ENCODE measurements at places on chromosomes 1 and 21. TPM values are rescaled to one million over a fixed set of nuclear protein-coding genes. Genes with fewer than 3 reads are reported as not detected.

GRCh38 chr1:187947359-187947758, 1118.6 kb downstream of the PLA2G4A start:
- DNase-seq, result no peak

DNA sequence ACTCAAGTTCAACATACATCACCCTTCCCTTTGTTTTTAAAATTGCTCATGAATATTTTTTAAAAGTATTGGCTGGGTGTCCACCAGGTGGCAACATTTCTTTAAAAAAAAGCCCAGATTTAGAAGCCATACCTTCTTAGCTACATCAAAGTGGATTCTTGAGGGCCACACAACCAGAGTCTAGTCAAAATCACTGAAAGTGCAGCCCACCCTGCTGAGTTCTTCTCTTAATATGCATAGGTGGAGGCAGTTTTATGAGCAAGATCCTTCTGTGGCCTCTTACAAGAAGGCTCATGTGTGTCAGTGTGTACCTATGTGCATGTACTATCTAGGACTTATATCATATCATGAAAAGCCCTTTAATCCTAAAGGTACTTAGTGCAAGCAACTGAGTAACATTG, 16.9 kb upstream of the GNG12 start:
- no peak for DNase-seq

DNA sequence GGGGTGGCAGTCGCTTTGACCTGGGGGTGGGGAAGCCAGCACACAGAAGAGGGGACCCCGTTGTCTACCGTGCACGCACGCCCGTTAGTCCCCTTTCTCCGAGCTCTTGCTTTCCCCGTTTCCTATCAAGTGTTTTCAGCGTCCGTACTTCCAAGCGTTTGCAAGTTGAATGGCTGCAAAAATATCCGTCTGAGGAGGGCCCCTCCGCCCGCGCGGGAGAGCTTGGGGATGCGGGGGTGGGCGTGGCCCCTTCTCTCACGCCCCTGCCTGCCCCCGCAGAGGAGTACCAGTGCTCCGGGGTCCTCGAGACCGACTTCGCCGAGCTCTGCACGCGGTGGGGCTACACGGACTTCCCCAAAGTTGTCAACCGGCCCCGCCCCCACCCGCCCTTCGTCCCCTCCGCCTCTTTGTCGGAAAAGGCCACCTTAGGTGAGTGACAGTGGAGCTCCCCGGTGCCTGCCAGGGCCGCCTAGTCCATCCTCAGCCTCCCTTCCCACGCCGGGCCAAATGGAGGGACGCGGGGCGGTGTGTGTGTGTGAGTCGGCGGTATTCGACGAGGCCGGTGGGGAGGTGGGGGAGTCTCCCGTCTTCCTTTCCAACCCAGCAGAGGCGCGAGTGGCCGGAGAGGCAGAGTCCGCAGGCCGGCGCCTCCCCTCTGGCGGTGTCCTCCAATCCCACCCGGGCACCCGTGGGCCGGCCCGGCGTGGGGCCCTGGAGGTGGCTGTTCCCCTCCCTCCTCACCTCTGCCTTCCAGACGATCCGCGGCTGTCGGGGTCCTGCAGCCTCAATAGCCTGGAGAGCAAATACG, 3.4 kb downstream of the LRRC71 start:
- no peak for DNase-seq

- DNase-seq, result no peak
These were observed 88.1 kb upstream of the HIVEP3 start for GRCh38 chr1:42006836-42007235.

The SYDE2 gene
- total RNA-seq, result 14.5 TPM

DNA sequence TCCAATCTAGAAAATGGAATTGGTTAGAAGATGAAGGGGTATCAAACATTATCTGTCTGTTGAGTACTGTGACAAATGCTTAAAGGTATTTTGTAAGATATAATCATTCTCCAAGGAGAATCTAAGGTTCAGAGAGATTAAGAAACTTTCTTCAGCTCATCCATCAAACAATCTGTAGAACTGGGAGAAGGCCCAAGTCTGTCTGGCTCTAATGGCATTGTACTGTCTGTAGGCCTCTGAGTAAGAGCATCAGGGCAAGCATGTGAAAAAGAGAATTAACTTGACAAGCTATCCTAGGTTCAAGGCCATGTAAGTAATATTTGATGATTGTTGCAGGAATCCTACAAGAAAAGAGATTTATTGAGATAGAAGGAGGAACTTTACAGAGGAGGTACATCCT, 5.3 kb upstream of the FGGY start:
- DNase-seq, result no peak

The DEPDC1 gene
- total RNA-seq, result 0.62 TPM

- no peak for DNase-seq
These were observed 53.9 kb upstream of the COG2 start for GRCh38 chr1:230588323-230588746.

GRCh38 chr1:59317780-59318179, 20.9 kb downstream of the FGGY start:
- DNase-seq, result no peak

The LCE2A gene
- total RNA-seq, result not detected

The ERVH48-1 gene
- not detected for total RNA-seq

DNA sequence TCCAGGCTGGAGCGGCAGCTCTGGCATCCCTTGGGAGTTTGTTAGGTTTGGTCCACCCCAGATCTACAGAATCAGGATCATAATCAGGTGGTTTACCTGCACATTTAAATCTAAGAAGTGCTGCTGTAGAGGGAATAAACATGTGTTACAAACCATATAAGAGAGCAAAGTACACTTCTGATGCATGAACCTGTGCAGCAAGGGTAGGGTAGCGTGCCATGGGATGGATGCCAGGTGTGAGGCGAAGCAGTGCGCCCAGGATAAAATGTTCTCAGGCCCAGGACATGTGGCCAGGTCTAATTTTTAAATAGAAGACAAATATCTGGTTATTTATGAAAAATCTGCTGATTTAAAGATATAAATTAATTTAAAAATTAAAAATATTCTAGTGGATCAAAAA, 308.8 kb upstream of the USP24 start:
- DNase-seq, result no peak

- DNase-seq, result no peak
These were observed 299.2 kb downstream of the SRGAP2C start for GRCh38 chr1:121483961-121484424.

DNA sequence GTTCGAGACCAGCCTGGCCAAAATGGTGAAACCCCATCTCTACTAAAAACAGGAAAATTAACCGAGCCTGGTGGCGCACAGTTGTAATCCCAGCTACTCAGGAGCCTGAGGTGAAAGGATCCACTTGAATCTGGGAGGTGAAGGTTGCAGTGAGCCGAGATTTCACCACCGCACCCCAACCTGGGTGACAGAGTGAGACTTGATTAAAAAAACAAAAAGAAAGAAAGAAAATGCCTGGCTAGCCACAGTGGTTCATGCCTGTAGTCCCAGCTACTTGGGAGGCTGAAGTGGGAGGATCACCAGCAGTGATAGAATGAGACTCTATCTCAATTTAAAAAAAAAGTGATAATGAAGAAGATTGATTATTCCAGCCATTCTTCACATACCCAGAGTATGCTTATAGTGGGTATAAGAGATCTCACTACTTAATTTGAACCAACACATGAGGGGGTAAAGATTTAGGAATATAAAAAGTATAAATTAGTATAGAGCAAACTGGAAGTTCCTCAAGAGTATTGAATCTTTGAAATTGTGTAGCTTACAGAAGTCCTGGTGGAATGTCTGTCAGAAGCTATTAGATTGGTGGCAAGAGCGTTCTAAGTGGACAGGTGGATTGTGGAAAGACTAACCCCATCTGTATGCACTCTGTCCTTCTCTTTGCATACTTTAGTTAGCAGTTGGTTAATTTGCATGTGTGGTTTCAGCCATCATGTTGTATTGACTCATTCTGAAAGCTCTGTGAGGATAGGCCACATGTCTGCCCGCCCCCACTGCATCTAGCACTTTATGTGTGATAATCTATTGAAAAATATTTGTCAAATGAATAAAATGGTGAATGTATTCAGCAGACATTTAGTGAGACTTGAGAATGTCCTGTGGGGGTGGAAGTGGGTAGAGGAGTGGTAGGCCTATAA, 25.0 kb downstream of the RLF start:
- no peak for DNase-seq

- DNase-seq, result no peak
These were observed 53.6 kb downstream of the FOXO6 start for GRCh38 chr1:41414716-41415306.

- no peak for DNase-seq
These were observed 1114.4 kb upstream of the B3GALT2 start for GRCh38 chr1:194300776-194301175.

DNA sequence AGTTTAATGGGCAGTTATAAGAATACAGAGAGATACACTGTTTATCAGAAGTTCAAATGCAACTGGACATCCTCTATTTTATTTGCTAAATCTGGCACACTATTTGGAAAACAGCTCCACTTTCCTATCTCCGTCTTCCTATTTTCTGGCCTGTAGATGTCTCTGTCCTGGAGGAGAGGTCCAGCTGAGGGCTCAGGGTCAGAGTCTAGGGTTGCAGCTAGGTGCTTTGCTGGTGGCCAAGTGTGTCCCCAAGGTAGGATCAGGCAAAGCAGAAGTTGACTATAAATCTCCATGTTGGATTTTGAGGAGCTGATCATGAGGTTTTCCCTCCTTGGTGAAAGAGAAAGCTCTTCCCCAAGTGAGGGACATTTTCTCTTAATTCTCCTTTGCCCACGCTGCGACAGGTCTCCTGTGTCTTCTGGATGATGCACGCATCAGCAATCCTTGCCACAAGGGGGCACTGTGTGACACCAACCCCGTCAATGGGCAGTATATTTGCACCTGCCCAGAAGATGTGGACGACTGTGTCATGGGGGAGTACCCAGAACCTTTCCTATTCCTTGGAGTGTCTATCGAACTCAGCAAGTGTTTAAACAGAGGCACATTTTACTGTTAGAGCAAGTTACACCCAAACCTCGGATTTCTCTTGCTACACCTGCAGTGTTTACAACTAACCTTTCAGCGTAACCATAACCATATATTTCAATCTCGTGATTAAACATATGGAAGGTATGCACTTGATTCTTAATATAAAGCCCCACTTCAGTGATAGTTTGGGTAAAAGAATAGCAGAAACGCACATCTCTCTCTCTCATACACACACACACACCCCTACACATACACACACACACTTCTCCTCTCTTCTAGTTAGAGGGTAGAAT, 10.2 kb downstream of the ADAM30 start:
- DNase-seq, result peak; percentile 50

DNA sequence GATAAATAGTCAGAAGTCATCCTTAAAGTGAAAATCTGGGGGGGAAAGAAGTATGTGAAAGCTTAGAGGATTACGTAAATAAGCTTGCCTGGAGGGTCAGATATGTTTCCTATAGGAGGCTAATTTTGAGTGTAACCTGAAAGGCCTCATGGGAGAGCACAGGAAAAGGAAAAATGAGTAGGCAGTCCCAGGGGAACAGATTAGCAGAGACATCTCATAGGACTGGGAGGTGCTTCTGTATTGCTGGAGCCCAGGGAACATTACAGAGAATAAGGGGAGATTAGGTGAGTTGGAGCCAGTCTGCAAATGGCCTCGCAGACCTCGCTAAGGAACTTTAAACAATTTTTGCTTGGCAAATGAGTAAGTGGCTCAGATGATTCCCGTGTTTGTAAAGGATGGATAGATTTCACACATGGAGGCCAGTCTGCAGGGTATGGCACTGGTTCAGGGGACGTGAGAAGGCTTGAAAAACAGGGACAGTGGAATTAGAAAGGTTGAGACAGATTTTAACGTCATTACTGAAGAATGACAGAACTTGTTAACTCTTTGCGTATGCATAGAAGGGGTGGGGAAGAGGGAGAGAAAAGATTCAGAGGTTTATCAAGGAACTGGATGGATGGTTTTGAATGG, 149.1 kb downstream of the GREM2 start:
- no peak for DNase-seq

- DNase-seq, result no peak
These were observed 10.5 kb upstream of the UCK2 start for GRCh38 chr1:165816826-165817497.

- no peak for DNase-seq
These were observed 4.8 kb upstream of the PTCH2 start for GRCh38 chr1:44847845-44848244.

The TSPAN1 gene
- 1.8 TPM for total RNA-seq

DNA sequence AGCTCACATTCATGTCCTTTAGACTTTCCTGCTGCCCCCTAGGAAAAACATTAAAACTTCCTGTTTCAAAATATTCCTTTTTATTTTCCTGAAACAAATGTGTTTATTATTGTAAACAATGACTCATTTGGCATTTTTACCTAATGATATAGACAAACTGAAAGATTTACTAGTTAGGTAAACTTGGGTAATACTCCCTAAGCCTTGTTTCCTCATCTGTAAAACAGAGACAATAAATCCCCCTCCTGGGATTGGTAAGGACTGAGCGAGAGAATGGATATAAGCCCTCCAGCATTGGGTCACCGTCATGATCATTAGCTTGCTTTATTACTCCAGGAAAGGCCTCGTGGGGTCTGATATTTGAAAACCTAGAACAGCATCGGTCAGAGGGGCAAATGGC, 59.8 kb downstream of the LPAR3 start:
- DNase-seq, result no peak

The LAMC1 gene
- total RNA-seq, result 126 TPM

GRCh38 chr1:59026472-59026948, 242.7 kb upstream of the JUN start:
- no peak for DNase-seq

DNA sequence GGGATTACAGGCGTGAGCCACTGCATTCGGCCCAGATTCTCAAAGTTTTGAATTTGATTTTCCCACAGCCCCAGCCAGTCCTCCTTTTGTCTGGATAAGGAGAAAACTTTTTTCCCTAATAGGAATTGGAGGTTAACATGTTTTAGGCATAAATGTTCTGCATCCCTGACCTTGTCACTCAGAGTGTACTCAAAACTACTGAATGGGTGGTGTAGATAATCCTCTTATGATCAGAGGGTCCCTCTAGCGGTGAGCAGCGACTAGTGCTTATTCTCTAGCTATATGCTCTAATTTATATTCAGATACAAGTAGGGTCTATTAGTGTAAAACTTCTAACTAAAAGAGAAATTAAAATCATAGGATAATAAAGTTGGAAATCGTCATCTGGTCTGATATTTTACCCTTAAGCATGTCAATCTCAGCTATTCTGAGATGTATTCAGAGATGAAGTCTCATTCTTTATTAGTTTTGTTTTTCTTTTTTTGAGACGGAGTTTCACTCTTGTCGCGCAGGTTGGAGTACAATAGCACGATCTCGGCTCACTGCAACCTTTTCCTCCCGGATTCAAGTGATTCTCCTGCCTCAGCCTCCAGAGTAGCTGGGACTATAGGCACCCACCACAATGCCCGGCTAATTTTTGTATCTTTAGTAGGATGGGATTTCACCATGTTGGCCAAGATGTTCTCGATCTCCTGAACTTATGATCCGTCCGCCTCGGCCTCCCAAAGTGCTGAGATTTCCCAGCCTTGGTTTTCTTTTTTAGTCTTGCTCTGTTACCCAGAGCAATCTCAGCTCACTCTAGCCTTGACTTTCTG, 2.7 kb upstream of the PSMD4 start:
- DNase-seq, result peak; percentile 68

Data from left cardiac atrium (tissue), 4 donors.